ENCODE measurements at places on chromosomes 5 and 9.
A peak's percentile ranks its signal among the peaks of the same experiment; 100 is the strongest.

- peak; percentile 39 for DNase-seq
These were observed 28.7 kb downstream of the ENHO start for GRCh38 chr9:34493972-34494535.

DNA sequence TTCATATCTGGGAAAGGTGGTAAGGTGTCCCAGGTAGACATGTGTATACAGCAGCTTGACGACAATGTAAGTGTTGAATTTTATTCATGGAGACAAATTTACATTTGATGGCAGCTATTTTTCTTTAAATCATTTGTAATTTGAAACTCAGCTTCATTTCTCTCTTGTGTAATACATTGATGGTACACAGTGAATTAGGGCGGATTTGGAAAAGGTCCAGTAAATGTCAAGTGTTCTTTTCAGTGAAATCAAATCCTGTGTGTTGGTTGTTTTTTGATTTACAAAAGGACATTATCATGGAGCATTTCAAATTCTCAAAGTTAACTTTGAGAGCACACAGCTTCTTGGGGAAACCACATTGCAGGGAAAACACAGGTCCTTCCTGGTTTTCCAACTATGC, 30.0 kb upstream of the PCSK1 start:
- DNase-seq, result no peak

DNA sequence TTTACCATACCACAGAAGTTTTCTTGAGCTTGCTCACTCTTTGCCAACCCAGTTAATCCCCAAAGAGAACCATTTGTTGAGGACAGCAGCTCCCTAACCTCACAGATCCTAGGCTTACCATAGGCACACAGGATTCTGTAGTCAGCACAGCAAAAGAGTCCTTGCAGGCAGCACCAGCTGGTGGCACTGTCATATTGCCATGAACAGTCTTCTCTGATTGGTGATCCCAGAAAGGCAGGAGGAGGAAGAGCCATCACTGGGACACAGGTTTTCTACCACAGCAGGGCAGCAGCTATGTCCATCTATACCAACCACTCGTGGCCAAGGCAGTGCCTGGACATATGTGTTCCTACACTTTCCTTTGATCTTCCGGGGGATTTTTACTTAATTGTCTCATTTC, 297.1 kb upstream of the CD180 start:
- DNase-seq, result no peak

DNA sequence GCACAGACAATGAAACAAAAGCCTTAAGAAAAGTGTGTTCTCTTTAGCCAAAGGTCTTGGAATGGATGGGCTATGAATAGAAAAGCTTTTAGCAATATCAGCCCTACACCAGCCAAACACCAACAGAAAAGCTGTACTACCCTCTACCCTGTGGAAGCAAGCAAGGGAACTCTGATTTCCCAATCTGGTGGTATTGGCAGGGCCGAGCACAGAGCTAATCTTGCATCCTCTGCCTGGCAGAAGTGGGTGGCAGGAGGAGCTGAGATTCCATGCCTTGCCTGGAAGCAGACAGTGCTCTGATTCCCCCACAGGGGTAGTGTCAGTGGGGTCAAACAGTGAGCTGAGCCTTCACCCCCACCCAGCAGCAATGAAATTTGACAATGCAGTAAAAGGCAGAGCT, 29.6 kb upstream of the ZNF782 start:
- no peak for DNase-seq

GRCh38 chr5:39498278-39498952, 73.6 kb upstream of the DAB2 start:
- no peak for DNase-seq

DNA sequence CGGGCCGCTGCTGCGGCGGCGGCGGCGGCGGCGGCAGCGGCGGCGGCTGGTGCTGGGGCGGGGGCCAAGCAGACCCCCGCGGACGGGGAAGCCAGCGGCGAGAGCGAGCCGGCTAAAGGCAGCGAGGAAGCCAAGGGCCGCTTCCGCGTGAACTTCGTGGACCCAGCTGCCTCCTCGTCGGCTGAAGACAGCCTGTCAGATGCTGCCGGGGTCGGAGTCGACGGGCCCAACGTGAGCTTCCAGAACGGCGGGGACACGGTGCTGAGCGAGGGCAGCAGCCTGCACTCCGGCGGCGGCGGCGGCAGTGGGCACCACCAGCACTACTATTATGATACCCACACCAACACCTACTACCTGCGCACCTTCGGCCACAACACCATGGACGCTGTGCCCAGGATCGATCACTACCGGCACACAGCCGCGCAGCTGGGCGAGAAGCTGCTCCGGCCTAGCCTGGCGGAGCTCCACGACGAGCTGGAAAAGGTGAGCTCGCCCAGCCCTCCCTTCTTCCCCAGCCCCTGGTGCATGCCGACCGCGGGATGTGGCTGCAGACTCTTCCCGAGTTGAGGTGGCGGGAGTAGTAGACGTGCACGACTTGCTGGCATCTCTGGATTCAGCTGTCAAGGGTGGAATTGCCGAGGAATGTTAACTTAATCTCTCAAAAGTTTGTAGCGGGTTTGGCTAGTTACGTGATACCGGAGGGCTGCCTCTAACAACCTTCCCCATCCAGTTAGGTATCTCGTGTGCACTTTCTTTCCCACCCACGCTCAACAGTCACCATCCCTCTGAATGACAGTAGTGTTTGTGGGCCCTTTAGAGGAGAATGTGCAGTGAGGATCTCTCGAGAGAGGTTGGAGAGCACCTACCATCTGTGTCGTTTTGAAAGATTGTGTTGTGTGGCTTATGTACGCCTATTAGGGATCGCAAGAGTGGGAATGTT, 932 bp downstream of the SLC12A2 start:
- DNase-seq, result peak; percentile 63

DNA sequence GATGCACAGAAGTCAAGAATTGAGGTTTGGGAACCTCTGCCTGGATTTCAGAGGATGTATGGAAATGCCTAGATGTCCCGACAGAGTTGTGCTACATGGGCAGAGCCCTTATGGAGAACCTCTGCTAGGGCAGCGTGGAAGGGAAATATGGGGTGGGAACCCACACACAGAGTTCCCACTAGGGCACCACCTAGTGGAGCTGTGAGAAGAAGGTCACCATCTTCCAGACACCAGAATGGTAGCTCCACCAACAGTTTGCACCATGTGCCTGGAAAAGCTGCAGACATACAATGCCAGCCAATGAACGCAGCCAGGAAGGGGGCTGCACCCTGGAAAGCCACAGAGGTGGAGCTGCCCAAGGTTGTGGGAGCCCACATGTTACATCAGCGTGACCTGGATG, 104.5 kb downstream of the STK32A start:
- no peak for DNase-seq

DNA sequence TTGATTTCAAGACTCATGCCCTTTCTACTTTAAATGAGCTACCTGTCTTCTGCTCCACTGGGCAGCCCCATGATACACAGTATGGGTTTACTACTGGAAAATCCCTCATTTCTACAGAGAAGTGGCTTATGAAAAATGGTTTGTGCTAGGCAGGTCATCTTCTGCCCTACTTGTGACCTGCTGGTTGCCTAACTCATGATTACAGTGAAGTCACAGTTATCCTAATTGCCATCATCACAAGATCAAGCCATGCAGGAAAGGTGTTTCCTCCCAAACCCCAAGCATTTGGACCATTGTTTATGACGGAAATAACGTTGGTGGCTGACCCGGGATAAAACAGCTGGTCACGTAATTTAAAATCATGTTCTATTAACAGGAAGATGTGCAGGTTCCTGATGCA, 330.6 kb downstream of the ACTL7B start:
- DNase-seq, result no peak

GRCh38 chr5:125037020-125037419, 290.6 kb upstream of the ZNF608 start:
- DNase-seq, result no peak

GRCh38 chr9:129006328-129007034, 21.6 kb downstream of the SH3GLB2 start:
- peak; percentile 64 for DNase-seq

DNA sequence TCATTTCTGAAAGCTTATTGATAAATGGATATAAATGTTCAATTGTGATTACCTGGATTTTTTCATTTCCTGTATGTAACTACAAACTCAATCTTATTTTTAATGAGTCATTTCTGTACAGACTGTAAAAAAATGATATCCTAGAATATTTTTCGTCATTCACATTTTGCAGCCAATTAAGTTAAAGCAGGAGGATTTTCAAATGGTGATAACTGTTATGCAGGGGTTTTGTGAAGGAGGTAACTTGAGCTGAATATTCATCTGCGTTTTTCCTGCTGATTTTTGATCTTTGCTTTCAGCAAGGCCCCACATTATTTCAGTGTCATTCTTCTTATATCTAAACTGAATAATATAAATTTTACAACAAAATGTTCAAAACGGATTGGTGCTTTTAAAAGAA, 74.1 kb downstream of the SLF1 start:
- no peak for DNase-seq

DNA sequence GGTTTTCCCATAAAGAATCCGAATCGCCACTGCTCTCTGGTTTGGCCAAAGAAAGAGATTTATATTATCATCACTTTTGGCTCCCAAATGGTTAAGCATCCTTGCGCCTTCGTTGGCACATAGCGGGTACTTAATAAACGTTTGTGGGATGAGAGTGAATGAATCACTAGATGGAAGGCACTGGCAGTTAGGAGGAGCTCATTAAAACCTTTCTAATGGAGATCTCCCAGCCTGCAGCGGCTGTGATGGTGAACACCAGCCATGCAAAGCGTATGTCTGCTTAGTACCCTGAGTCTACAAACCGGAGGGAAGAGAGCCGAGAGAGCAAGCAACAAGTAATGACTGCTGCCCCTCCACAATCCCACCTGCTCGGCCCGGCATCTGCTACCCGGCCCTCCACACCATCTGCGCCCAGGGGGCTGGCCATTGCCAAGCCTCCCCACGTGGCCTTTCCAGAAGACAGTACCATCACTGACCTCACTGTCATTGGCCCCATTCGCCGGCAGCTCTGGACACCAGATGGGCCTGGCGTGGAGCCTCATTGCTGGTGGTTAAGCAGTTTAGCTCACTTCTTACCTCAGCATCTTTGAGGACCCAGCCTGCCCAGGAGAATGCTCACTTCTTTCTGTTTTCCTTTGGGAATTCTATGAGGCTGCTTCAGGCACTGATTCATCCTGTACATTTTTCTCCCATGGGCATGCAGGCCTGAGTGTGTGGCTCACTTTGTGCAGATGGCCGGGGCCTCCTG, 39.3 kb upstream of the ANKRD33B start:
- DNase-seq, result no peak

GRCh38 chr9:127832248-127832647, 22.2 kb downstream of the ENG start:
- DNase-seq, result no peak

Measured in stimulated activated CD4-positive, alpha-beta T cell treated with anti-CD3 and anti-CD28 coated beads, Interleukin-15, amount 100 ng/mL, for 24 hours (primary cell).